WTC11 (cell line): ENCODE measurements at places on chromosomes 11 and 22. TPM values are rescaled to one million over a fixed set of nuclear protein-coding genes. Genes with fewer than 3 reads are reported as not detected.

GRCh38 chr11:121552644-121553043 lies 99.9 kb upstream of the SORL1-AS1 start:
- H3K36me3 ChIP-seq = peaks cover 50% of the 10 kb centered on the region
- H3K27me3 ChIP-seq = no peaks in the 10 kb centered on the region
- DNase-seq = no peak
- H3K4me1 ChIP-seq = no peaks in the 10 kb centered on the region
- no peak overlapping the region for H3K27ac ChIP-seq

GRCh38 chr11:441418-442274 lies at the start of gene ANO9:
ANO9 (minus strand) TSS chr11:442011; CDS start chr11:441926, 85 bp downstream.
- H3K4me3 ChIP-seq = peak within 1 kb of the TSS; percentile 51
- peaks cover 4% of the 10 kb centered on the region; the same call in 1 of the 2 replicates for H3K36me3 ChIP-seq
- H3K4me1 ChIP-seq = peaks cover 7% of the 10 kb centered on the region
- H3K27me3 ChIP-seq = no peaks in the 10 kb centered on the region; the same call in 1 of the 2 replicates
- DNase-seq = peak; percentile 65

ISX gene
- total RNA-seq = not detected in 3 replicates

C11orf91 gene
- total RNA-seq = 0.22 TPM in 1 of 3 replicates, not detected in the others

- H3K36me3 ChIP-seq = peaks cover 3% of the 10 kb centered on the region; the same call in 1 of the 2 replicates
- DNase-seq = no peak
- H3K27me3 ChIP-seq = peaks cover 28% of the 10 kb centered on the region
- H3K4me3 ChIP-seq = no peak overlapping the region
Measured at GRCh38 chr11:20243974-20244373, 83.7 kb upstream of the DBX1 start.

GRCh38 chr11:267491-267994 lies 10.7 kb upstream of the NLRP6 start:
- 0 out of 2 replicates have a peak, but pooled peaks cover 3% of the 10 kb centered on the region for H3K36me3 ChIP-seq
- H3K4me1 ChIP-seq = peaks cover 28% of the 10 kb centered on the region
- no peaks in the 10 kb centered on the region; the same call in 1 of the 2 replicates for H3K27me3 ChIP-seq
- DNase-seq = no peak
- H3K4me3 ChIP-seq = peak overlapping the region; percentile 58
- peak overlapping the region; percentile 74; the same call in 1 of the 2 replicates for H3K27ac ChIP-seq
